ENCODE measurements at places on chromosomes 16 and 17. TPM values are rescaled to one million over a fixed set of nuclear protein-coding genes. Genes with fewer than 3 reads are reported as not detected.

The TP53TG3 gene
- total RNA-seq: not detected

GRCh38 chr17:43151880-43152456 is 19.0 kb upstream of the NBR1 start:
- DNase-seq: no peak
- H3K36me3 ChIP-seq: no peaks in the 10 kb centered on the region
- H3K27ac ChIP-seq: no peak overlapping the region
- no peaks in the 10 kb centered on the region for H3K27me3 ChIP-seq

- no peaks in the 10 kb centered on the region for H3K36me3 ChIP-seq
- no peak overlapping the region for H3K27ac ChIP-seq
- no peak for DNase-seq
- no peaks in the 10 kb centered on the region for H3K27me3 ChIP-seq
- H3K4me3 ChIP-seq: no peak overlapping the region
Measured at GRCh38 chr16:76162046-76162445, 115.2 kb upstream of the CNTNAP4 start.

DNA sequence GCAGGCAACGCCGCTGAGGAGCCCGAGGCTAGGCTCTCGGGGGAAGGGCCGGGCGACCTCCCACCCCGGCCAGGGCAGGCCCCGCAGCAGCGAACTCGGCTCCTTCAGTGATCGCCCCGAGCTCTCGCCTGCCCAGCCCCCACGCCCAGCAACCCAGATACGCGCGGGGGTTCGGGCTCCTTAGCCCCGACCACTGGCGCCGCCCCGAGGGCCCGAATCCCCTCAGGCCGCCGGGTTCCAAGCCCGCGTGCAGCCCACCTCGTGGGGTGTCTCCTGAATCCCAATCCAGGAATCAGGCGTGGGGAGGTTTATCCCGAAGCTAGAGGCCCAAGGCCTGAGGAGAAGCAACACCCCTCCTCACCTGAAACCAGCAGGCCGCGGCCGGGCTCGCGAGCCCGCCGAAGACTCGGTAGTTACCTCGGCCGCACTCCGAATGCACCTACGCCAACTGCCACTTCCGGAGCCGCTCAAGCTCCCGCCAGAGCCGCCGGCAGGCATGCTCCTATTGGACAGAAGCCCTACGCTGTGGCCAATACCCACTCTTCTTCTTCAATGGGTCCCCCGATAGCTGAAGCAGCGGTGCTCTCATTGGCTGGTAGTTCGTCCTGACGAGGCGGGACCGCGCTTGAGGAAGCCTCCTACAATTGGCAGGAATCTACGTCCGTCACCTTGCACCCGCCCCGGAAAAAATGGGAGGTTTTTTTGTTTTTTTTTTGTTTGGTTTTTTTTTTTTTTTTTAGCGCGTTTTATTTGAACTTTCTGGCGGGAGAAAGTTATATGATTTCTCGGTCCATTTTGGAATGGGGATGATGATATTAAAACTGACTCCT is at the start of gene RFWD3:
RFWD3 (minus strand) TSS at position 453 of the 830 bp plus-strand sequence. CDS start 5,428 bp downstream, outside the sequence.
- H3K4me1 ChIP-seq: peaks cover 11% of the 10 kb centered on the region
- H3K27me3 ChIP-seq: no peaks in the 10 kb centered on the region
- DNase-seq: peak; percentile 99
- peak within 1 kb of the TSS; percentile 82 for H3K4me3 ChIP-seq

The CSH1 gene
- total RNA-seq: not detected

- H3K36me3 ChIP-seq: no peaks in the 10 kb centered on the region
- no peak for DNase-seq
- peaks cover 4% of the 10 kb centered on the region for H3K27me3 ChIP-seq
- no peak overlapping the region for H3K27ac ChIP-seq
- peaks cover 5% of the 10 kb centered on the region for H3K4me1 ChIP-seq
Measured at GRCh38 chr16:55473587-55473986, 5.4 kb upstream of the MMP2 start.

DNA sequence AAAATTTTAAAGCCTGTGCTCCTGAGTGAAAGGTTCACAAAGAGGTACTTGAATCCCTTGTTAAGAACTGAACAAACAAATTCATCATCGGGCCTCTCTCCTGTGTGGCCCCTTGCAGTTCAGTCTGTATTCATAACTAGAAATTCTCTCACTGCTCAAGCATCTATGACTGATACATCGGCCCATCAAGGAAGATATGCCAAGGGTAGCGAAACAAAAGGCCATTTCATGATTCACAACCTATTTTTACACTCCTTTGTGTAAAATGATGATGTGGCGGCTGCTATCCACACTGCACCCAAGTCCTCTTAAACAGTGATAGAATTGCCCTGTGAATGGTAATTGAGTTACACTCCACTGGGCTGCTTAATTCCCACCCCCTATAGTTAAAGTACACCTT is 204.6 kb downstream of the STX8 start:
- H3K27me3 ChIP-seq: no peaks in the 10 kb centered on the region
- peaks cover 30% of the 10 kb centered on the region for H3K4me1 ChIP-seq
- H3K27ac ChIP-seq: peak overlapping the region; percentile 60
- no peaks in the 10 kb centered on the region for H3K36me3 ChIP-seq

The GPR139 gene
- total RNA-seq: not detected

DNA sequence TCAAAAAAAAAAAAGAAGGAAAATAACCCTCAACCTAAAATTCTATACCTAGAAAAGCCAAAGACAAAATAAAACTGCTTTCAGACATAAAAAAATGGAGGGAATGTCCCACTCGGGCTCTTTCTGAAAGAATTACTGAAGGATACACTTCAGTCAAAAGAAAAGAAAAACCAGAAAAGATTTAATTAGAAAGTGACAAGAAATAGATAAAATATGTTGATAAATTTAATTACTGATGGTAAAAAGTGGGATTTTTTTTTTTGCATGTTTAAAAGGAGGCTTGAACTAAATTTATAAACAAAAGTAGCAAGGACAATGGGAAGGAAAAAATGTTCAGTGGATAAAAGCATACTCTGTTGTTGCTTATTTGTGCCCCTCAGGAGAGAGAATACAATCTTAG is 89.1 kb downstream of the OR1D5 start:
- no peaks in the 10 kb centered on the region for H3K4me1 ChIP-seq
- H3K27me3 ChIP-seq: no peaks in the 10 kb centered on the region
- DNase-seq: no peak
- H3K4me3 ChIP-seq: no peak overlapping the region

GRCh38 chr16:27108826-27109665 is 42.3 kb downstream of the C16orf82 start:
- H3K4me1 ChIP-seq: peaks cover 5% of the 10 kb centered on the region
- peak overlapping the region; percentile 46 for H3K27ac ChIP-seq
- no peaks in the 10 kb centered on the region for H3K36me3 ChIP-seq

The CDK12 gene
- total RNA-seq: 20.9 TPM

- DNase-seq: no peak
- no peaks in the 10 kb centered on the region for H3K4me1 ChIP-seq
- no peaks in the 10 kb centered on the region for H3K27me3 ChIP-seq
- H3K27ac ChIP-seq: no peak overlapping the region
- H3K4me3 ChIP-seq: no peak overlapping the region
Measured at GRCh38 chr17:78821961-78822360, 18.7 kb downstream of the USP36 start.

The SLC16A6 gene
- total RNA-seq: 6.4 TPM

DNA sequence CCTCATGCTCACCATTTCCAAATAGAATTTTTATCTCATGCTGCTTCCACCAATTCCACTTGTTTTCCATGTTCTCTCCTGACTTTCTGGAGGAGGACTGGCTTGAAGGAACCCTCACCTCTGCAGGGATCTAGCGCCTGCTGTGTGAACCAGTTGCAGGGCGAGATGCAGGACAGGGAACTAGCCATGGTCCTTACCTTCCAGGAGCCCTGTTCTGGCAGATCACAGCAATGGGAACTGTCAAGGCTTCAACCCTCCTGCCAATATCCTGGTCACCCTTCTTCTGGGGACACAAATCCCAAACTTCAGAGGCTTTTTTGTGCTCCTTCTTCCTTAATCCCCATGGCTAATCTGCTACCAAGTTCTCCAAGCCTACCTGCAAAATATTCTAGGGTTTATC is 60.4 kb upstream of the MMP2 start:
- H3K27me3 ChIP-seq: no peaks in the 10 kb centered on the region
- no peaks in the 10 kb centered on the region for H3K36me3 ChIP-seq
- H3K27ac ChIP-seq: no peak overlapping the region
- no peak for DNase-seq

DNA sequence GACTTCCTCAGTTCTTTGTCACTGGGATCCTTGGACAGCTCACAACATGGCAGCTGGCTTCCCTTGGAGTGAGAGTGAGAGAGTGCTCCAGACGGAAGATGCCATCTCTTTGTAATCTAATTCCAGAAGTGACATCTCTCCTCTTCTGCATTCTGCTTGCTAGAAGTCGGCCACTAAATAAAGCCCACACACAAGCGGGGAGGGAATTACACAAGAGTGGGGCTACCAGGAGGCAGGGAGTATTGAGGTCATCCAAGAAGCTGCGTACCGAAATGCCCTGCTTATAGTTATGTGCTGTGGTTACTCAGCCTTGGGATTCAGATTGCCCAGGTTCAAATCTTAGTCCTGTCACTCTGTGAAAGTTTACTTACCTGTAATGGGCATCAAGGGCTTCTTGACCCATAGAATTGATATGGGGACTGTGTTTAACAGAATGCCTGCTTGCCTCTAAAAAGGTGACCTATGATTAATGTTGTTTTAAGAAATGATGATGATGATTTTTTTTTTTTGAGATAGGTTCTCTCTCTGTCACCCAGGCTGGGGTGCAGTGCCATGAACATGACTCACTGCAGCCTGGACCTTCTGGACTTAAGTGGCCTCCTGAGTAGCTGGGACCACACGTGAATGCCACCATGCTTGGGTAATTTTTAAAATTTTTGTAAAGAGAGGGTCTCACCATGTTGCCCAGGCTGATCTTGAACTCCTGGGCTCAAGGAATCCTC is 120.9 kb upstream of the HS3ST2 start:
- H3K4me1 ChIP-seq: peaks cover 17% of the 10 kb centered on the region
- no peaks in the 10 kb centered on the region for H3K36me3 ChIP-seq
- DNase-seq: peak; percentile 88
- H3K27ac ChIP-seq: peak overlapping the region; percentile 62
- H3K27me3 ChIP-seq: no peaks in the 10 kb centered on the region

DNA sequence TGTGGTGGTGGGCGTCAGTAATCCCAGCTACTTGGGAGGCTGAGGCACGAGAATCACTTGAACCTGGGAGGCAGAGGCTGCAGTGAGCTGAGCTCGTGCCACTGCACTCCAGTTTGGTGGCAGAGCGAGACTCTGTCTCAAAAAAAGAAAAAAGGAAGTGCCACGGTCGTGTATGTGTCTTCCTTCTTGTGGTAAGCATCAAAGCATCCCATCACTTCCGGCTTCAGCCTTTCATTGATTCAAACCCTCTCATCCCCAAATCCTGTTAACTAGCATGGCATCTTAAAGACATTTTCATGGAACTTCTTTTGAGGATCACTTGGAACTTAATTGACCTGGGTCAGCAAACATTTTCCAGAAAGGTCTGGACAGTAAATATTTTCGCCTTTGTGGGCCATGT is 126.2 kb downstream of the CPPED1 start:
- no peak overlapping the region for H3K27ac ChIP-seq
- H3K4me3 ChIP-seq: no peak overlapping the region
- H3K4me1 ChIP-seq: peaks cover 3% of the 10 kb centered on the region

GRCh38 chr16:87936375-87937230 is at the start of gene CA5A:
Gene CA5A (minus strand): TSS chr16:87936529. CDS start chr16:87936450, 79 bp downstream.
- no peaks in the 10 kb centered on the region for H3K27me3 ChIP-seq
- H3K27ac ChIP-seq: no peak within 1 kb of the TSS
- DNase-seq: no peak
- H3K4me1 ChIP-seq: no peaks in the 10 kb centered on the region
- H3K36me3 ChIP-seq: no peaks in the 10 kb centered on the region
- H3K4me3 ChIP-seq: no peak within 1 kb of the TSS

- H3K4me3 ChIP-seq: no peak overlapping the region
- no peaks in the 10 kb centered on the region for H3K4me1 ChIP-seq
- DNase-seq: no peak
- H3K27ac ChIP-seq: no peak overlapping the region
- peaks cover 39% of the 10 kb centered on the region for H3K36me3 ChIP-seq
Measured at GRCh38 chr16:74650966-74651567, 15.6 kb downstream of the RFWD3 start.

GRCh38 chr16:48231727-48232492 is 12.2 kb upstream of the LONP2 start:
- no peaks in the 10 kb centered on the region for H3K4me1 ChIP-seq
- DNase-seq: no peak
- no peaks in the 10 kb centered on the region for H3K27me3 ChIP-seq
- no peak overlapping the region for H3K4me3 ChIP-seq

The METRN gene
- total RNA-seq: 24.4 TPM

The NDUFAF8 gene
- total RNA-seq: 39.4 TPM

The CACNG1 gene
- 203 TPM for total RNA-seq

DNA sequence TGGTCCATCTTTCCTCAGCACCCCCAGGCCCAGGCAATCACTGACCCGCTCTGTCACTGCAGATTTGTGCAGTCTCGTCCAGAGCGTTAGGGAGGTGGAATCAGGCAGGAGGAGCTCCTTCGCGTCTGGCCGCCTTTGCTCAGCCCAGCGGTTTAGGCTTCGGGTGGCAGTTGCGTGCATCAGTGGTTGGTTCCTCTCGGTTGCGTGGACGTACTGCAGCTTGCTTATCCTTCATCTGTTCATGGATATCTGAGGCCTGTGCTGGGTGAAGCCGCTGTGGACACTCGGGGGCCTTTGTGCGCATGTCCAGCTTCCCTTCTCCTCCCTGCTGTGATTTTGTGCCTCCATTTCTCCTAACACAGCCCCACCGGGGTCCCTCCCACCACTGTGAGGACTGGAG is 4.7 kb upstream of the P2RX1 start:
- H3K27ac ChIP-seq: no peak overlapping the region
- H3K36me3 ChIP-seq: no peaks in the 10 kb centered on the region
- DNase-seq: no peak

The KRTAP9-4 gene
- total RNA-seq: not detected

GRCh38 chr16:81730090-81731051 is 48.7 kb upstream of the PLCG2 start:
- H3K4me3 ChIP-seq: peak overlapping the region; percentile 37
- DNase-seq: peak; percentile 32
- H3K27ac ChIP-seq: peak overlapping the region; percentile 58
- H3K36me3 ChIP-seq: no peaks in the 10 kb centered on the region
- no peaks in the 10 kb centered on the region for H3K4me1 ChIP-seq
- H3K27me3 ChIP-seq: no peaks in the 10 kb centered on the region

GRCh38 chr17:17410357-17410756 is 66.4 kb upstream of the MED9 start:
- no peak overlapping the region for H3K27ac ChIP-seq
- no peaks in the 10 kb centered on the region for H3K36me3 ChIP-seq

The CBX2 gene
- 0.13 TPM for total RNA-seq

All from gastrocnemius medialis (tissue), 4 donors.